ENCODE measurements at places on chromosomes 3 and 15.

GRCh38 chr3:109831403-109831802 lies 494.1 kb upstream of the DPPA4 start:
- no peak for DNase-seq

GRCh38 chr3:188860147-188860546 lies 311.6 kb upstream of the TPRG1 start:
- DNase-seq, result no peak

DNA sequence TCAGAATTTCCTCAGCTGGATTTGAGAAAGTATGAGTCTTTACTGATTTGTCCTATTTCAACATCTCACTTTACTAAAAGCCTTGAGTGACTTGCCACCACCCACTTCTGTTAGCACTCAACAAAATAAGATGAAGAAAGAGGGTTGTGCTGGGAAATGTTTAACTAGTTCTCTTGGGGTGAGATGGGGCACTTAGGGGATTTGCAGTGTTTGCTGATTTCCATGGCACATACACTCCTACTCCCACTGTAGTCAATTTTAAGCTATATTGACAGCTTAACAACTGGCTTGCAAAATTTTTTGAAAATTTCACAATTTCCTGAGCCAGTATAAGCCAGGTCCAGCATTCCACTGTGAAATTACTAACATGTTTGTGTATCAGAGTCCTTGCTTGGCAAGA lies 463.1 kb upstream of the ARHGEF26 start:
- no peak for DNase-seq

- peak; percentile 51 for DNase-seq
Measured at GRCh38 chr15:79028411-79028964, 62.1 kb downstream of the RASGRF1 start.

DNA sequence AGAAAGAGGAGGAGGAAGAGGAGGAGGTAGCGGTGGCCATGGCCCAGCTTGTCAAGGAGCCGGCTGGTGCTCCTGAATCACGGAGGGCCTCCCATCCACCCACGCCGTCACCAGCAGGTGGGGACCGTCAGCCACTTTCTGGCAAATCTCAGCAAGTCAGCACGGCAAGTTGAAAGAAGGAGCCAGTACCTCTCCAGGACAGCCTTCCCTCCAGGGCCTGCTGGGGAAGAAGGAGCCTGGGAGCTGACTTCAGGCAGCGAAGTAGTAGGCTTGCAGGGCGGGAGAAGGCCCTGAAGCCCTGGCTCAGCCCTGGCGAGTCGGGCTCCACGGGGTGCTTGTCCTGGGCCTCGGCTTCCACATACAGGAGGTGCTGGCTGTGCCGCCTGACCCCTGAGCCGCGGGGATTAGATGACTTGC lies 99.2 kb upstream of the TRPM1 start:
- peak; percentile 80 for DNase-seq

DNA sequence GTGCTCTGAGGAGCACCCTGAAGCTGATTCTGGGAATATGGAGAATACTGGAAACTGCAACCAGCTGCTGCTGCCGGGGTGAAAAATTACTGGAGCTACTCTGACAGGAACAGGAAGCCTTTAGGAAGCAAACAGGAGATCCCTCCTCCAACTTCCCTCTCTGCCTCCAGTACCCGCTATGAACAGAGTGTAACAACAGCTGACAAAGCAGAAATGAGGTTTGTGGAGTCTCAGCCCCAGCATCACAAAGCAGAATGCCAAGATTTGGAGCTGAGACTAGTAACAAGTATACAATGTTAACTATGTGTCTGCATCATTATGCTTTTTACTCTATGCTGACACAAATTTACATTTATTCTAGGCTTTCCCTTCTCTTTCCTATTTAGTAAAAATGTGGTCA lies 22.7 kb upstream of the PIAS1 start:
- no peak for DNase-seq

DNA sequence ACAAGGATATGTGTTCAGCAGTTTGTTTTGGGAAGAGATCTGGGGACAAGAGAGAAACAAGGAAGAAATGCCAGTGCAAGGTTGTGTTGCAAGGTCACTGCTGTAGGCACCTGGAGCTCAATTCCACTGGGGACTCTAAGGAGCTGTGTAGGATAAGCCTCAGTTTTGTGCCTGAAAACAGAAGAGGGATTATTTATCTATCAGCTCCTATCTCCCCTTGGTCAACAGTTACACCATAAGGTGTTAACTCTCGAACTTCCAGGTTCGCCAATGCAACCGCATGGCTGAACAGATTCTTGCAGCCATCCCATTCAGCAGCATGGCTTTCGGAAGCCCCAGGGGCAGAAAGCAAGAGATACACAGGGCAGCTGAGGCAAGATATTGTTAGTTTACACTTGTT lies 41.6 kb upstream of the CNOT10 start:
- DNase-seq, result no peak

- DNase-seq, result no peak
Measured at GRCh38 chr3:78112291-78113010, 1072.6 kb downstream of the ROBO2 start.

DNA sequence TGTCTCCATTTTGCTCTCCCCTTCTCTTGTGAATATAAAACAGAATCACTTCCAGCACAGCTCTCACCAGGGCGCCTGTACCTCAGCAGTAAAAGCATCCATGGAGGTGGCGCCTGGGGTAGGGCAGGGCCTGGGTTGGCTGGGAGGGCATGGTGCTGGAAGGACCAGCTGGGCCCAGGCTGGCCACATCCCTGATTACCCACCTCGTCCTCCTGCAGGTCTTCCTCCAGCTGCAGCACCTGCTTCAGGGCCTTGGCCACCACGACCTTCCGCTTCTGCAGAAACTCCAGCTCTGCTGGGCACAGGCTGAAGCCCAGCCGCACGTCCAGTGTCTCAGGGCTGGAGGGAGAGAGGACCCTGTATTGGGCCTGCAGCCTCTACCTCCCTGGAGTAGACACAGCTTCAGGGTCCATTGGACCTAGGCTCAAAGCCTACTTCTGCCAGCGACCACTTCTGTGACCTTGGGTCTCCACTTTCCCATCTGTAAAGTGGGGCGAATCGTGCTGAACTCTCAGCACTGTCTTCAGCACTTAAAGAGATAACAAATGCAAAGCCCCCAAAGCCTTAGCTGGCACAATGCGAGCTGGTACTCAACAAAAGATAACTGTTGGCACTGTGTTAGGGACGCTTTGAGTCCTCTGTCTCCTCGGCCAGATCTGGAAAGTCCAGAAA lies 23.8 kb downstream of the PLA2G4E start:
- no peak for DNase-seq

DNA sequence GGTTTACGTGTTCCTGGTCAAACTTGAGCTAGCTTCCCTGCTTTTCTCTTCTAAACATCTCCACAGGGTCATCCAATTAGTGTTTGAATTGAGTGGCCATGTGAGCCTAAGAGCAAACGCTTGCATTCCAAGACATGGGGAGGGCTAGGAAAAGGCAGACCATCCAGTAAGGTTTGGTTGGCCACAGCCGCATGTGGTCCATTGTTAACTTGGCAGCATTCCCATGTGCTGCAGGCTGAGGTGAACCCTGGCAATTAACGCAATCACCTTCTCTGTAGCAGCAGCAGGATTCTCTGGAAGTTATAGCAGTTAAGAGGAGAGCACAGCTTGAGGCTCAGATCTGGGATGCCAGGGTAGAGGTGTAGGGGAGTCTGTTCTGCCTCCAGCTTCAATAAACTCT lies 502.2 kb upstream of the LMCD1 start:
- DNase-seq, result no peak

DNA sequence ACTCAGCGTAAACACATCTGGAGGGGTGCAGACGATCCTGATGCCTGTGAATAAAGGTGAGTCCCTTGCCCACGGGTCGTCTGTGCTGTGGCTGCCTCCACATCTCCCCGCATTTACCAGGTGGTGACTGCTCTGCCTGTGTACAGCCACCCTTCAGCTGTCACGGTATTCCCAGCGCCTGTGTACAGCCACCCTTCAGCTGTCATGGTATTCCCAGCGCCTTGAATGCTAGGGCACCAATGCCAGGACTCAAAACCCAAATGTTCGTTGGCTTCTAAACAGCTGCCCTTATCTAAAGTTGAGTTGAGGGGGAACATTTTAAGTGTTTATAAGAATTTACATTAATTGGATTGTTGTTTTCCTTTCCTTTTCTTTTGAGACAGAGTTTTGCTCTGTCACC lies 27.4 kb downstream of the MAP6D1 start:
- DNase-seq, result no peak

- DNase-seq, result no peak
Measured at GRCh38 chr3:124281453-124282316, 289.8 kb upstream of the ROPN1 start.

DNA sequence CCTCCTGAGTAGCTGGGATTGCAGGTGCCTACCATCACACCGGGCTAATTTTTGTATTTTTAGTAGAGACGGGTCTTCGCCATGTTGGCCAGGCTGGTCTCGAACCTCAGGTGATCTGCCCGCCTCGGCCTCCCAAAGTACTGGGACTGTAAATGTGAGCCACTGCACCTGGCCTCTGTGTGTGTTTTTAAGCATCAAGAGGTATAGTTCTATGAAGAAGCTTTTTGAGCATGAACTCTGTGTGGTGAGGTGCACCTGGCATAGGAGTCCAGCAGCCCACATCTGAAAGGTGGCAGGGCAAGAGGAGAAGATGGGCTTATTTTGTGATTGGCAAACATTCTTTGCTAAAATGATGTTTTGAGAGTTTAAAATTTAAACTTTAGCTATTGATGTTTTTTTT lies 118.0 kb downstream of the DGKG start:
- DNase-seq, result no peak

- DNase-seq, result no peak
Measured at GRCh38 chr15:46872981-46873330, 844.3 kb upstream of the SEMA6D start.

- DNase-seq, result peak; percentile 78
Measured at GRCh38 chr15:68817304-68818065, 3.2 kb downstream of the ANP32A start.

GRCh38 chr3:86547692-86548091 lies 443.3 kb downstream of the VGLL3 start:
- DNase-seq, result no peak

- no peak for DNase-seq
Measured at GRCh38 chr3:123909785-123910184, 25.7 kb upstream of the MYLK start.

DNA sequence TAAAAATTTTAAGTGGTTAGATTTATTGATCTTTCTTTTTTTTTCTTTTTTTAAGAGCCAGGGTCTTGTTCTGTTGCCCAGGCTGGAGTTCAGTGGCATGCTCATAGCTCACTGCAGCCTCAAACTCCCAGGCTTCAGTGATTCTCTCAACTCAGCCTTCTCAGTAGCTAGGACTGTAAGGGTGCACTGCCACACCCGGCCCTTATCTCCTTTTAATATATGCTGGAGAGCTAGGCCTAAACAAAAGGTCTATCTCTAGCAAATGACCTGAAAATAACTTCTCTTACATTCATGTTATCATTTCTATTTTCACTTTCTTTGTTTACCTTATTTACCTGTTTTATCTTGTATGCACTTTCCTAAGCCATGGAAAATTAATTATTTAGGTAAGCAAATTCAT lies 35.2 kb upstream of the MELTF start:
- no peak for DNase-seq

GRCh38 chr15:86912661-86913060 lies 833.0 kb downstream of the AGBL1 start:
- no peak for DNase-seq

- no peak for DNase-seq
Measured at GRCh38 chr3:123657568-123657967, 72.7 kb upstream of the HACD2 start.

GRCh38 chr3:117611211-117611610 lies 901.6 kb downstream of the TUSC7 start:
- no peak for DNase-seq

GRCh38 chr3:191774485-191774884 lies 313.5 kb downstream of the PYDC2 start:
- no peak for DNase-seq

DNA sequence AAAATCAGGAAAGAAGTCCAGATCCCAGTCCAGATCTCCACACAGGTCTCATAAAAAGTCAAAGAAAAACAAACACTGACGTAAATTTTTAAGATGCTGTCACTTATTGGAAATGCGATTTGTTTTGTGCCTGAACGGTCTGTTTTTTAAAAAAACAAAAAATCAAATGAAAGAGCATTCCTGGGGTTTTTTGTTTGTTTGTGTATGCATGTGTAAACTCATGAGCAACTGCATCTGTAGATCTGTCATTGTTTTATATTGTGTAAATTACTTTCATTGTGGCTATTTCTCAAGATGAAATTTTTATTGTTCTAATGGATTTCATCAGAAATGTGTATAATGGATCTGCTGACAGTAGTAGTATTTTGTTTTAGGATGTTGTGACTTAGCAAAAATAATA lies 55.0 kb downstream of the U2SURP start:
- no peak for DNase-seq

DNA sequence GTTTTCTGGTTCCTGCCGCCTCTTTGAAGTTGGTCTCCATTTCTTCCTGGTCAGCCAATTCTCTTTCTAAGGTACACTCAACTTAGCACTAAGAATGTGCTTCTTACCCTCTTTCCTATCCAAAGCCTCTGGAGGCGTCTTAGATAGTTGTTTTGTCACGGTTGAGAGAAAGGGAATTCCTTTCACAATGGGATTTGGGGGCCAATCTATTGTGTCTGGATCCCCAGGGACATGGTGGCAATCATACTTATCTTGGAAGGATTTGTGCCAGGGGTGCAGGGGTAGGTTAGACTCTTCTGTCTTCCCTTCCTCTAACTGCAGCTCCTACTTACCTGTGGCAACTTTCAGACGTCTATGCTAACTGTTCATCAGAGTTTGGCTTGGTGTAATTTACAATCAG lies 287.1 kb downstream of the SOX2 start:
- DNase-seq, result no peak

- no peak for DNase-seq
Measured at GRCh38 chr3:72625602-72626337, 222.5 kb downstream of the SHQ1 start.

GRCh38 chr15:84570164-84570735 lies 30.6 kb upstream of the ZSCAN2 start:
- DNase-seq, result peak; percentile 68

- no peak for DNase-seq
Measured at GRCh38 chr15:98480844-98481243, 167.5 kb upstream of the IGF1R start.

GRCh38 chr3:122233101-122233952 lies 49.9 kb downstream of the CASR start:
- peak; percentile 34 for DNase-seq

DNA sequence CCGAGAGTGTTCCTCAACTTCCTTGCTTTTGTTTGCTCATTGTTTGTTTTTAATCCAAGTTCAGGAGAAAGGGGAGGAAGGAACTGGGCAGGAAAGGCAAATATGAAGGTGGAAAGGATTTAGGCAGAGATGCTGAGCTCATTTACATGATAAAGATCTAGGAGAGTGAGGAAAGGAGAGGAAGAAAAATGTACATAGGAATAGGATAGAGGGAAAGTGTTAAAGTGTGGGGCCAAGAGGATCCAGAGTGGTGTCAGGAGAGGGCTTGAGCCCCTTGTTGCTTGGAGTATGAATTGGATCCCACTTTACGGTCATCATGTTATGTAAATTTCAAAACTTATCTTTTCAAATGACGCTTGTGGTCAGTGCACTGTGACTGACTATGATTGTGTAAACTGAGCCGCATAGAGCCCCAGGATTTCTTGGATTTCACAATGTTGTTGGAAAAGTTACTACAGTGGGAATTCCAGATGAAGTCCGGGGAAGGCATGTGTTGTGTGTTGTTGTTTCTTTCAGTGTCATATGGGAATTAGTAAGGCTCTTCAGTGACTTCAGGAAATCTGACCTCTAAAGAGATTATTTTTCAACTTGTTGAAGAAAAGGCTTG lies 15.0 kb upstream of the PLD1 start:
- no peak for DNase-seq

GRCh38 chr3:188573291-188573940 lies 419.5 kb downstream of the LPP start:
- no peak for DNase-seq
